ENCODE measurements at places on chromosomes 5 and 9.

- DNase-seq = no peak
These were observed 25.1 kb downstream of the PARP8 start for GRCh38 chr5:50691399-50692016.

GRCh38 chr5:80083101-80083890 is 48.1 kb downstream of the THBS4 start:
- peak; percentile 79 for DNase-seq

- no peak for DNase-seq
These were observed 40.8 kb upstream of the SLCO6A1 start for GRCh38 chr5:102539562-102539961.

- DNase-seq = no peak
These were observed 66.0 kb downstream of the MAN2A1 start for GRCh38 chr5:109755761-109756160.

DNA sequence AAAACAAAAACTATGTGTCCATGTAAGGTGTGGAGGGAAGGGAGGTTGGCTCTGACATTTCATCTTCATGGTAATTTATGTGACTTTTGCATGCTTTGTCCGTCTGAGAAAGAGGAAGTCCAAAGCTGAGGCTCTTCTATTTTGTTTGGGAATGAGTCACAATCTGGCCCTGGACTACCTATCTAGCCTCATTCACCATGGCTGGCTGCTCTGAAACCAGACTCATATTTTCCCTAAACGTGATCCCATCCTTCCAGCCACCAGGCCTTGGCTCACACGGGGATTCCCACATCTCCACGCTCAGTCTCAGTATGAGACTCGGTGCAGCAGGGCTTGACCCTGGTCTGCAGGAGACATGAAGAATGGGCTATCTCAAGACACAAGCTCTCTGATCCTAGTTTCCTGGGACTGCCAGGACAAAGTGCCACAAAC is 672.8 kb downstream of the ACTL7B start:
- peak; percentile 23 for DNase-seq

DNA sequence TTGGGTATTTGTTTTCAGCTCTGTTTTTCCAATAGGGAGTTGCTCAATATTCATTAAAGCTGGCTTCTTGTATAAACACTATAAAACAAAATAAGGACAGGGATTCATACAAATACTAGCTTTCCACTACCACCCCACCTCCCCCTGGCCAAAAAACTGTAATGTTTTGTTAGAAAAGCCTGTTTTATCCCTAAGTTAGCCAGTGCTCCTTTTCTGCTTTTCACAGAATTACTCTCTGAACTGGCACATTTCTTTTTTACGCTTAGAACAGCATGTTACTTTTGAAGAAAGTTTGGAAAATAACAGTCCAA is 147.4 kb upstream of the DMRT1 start:
- DNase-seq = no peak

DNA sequence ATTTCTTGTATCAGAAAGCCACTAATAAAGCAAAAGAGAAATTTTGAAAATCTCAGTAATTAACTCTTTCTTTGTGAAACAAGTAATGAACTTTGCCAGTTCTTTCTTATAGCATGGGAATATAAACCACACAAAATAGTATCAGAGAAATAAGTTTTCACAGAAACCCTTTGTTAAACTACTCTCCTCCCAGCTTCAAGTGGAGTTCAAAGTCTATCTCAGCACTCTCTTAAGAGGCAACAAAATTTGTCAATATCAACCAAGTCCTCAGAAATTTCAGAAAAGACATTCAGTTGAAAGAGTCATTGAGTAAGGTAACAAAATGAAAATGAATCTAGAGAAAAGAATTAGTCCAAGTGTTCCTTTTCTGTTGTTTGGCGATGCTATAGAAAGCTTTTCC is 89.3 kb downstream of the NTRK2 start:
- DNase-seq = no peak

DNA sequence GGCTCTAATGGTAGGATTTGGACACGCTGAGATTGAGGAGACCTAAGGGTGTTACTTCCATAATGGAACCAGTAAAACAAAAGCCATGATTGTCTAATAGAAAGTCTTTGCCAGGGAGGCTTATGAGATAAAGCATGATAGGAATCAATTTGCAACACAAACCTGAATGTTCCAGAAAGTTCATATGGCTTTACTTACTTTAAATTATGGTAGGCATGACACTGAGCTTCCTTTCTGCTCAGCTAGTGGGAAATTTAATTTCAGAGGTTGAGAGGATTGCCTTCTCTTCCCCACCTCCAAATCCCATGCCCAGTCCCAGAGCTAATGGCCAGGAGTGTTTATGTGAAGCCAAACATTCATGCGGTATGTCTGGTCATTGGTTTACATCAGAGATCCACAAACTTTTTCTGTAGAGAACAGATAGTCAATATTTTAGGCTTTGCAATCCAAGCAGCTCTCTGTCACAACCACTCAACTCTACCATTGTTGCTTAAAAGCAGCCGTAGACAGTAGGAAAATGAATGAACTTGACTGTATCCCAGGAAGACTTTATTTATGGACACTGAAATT is 114.5 kb downstream of the UGCG start:
- DNase-seq = no peak

DNA sequence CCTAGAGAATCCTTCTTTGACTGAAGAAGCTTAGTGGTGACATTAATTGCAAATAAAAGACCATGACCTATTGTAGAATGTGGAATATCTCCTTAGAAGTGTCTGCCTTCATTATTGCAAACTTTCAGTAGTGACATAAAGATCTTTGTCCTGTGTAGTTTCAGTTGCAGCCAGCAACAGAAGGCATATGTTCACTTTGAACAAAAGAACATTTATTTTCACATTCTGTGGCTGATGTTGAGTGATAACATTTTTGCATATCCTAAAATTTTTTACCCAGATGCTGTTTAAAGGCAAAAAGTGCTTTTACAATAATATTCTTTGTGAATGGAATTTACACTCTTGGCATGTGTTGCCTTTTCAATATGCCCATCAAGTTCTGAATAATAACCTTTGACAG is 165.9 kb downstream of the TMC1 start:
- no peak for DNase-seq

GRCh38 chr9:1535051-1535450 is 480.1 kb upstream of the SMARCA2 start:
- no peak for DNase-seq

DNA sequence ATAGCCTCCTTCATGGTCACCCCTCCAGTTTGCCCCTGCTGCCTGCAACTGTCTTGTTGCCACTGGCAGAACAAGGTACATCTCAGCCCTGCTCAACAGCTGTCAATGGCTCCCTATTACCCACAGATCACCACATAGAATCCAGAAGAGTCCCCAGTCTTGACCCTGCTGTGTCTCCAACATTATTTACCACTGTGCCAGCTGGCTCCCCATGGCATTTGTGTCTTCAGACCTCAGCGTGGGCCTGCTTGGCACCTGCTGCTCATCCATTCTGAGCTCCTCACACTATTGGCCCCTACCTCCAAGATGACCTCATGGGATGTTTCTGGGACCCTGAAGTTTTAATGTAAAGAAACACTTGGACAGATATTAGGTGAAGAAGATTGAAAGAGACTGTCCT is 201.9 kb downstream of the HSPA4 start:
- DNase-seq = no peak

DNA sequence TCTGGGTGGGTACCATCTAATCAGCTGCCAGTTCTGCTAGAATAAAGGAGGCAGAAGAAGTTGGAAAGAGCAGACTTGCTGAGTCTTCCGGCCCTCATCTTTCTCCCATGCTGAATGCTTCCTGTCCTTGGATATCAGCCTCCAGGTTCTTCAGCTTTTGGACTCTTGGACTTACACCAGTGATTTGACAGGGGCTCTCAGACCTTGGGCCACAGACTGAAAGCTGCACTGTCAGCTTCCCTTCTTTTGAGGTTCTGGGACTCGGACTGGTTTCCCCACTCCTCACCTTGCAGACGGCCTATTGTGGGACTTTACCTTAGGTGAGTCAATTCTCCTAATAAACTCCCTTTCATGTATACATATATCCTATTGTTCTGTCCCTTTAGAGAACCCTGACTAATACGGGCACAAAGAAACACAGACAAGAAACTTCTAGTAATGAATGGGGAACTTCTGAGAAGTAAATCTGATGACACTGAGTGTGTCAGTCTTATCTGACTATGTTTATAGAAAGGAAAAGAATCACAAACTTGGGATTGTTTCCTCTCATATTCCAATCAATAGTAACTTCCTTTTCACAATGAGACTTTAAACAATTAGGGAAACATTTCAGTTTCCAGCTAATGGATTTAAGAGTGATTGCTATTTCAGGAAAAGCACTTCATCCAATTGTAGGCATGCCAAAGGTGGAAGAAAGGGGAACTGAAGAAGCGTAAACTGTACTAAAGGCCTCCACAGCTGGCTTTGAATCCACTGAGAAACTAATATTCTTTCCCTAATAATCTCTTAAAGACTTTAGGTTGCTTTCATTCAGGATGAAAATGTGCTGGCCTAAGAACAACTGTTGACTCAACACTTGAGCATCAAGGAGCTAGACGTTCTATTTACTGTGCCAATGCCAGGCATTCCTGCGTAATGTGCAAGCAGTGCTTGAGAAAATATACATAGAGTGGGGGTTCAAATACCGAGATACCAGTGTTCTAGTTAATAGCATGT is 127.9 kb upstream of the PTGER4 start:
- DNase-seq = no peak

DNA sequence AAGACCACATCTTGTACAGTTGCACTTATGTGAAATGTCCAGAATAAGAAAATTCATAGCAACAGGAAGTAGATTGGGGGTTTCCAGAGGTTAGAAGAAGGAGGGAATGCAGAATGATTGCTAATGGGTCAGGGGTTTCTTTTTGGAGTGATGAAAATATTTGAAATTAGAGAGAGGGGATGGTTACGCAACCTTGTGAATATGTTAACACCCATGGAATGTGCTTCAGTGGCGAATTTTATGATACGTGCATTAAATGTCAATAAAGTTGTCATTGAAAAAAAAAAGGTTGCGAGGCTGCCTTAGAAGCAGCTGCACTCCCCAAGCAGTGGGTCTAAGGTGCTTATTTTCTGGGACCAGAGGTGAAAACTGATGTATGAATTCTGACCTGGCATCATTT is 64.4 kb upstream of the SUB1 start:
- DNase-seq = no peak

DNA sequence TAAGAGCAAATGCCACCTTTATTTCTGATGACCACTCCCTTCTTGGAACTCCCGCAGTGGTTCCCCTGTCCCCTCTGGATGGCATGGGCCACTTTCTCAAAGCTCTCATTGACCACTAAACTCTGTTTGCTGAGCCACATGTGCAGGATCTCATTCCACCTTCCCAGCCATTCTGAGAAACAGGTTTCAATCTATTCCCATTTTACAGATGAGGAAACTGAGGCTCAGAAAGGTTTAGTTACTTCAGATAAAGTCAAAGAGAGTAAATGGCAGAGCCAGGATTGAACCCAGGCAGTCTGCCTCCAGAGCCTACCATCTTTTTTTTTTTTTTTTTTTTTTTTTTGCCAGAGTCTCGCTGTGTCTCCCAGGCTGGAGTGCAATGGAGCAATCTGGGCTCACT is 24.2 kb downstream of the COL27A1 start:
- DNase-seq = no peak

- no peak for DNase-seq
These were observed 475.2 kb upstream of the BRINP1 start for GRCh38 chr9:119844431-119844830.

- DNase-seq = no peak
These were observed 37.7 kb upstream of the CKMT2 start for GRCh38 chr5:81195335-81195929.

DNA sequence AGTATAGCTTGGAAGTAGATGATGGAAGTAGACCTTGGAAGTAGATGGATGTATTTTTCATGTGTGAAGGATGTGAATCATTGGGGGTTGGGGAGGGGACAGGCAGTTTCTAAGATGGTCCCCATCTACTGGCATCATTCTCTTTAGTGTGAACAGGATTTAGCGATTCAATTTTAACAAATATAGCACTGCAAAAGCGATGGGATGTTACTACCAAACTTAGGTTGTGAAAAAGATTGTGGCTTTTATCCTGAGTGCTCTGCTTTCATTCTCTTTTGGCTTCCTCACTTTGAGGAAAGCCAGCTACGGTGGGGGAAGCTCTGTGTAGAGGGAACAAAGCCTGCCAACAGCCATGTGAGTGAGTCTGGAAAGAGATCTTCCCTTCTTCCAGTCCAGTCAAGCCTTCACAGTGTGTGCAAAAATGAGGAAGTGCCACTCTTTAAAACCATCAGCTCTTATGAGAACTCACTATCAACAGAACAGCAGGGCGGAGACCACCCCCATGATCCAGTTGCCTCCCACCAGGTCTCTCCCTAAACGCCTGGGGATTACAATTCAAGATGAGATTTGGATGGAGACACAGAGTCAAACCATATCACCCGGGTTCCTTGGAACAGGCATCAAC is 441.4 kb downstream of the SH3GL2 start:
- no peak for DNase-seq

GRCh38 chr5:87048156-87048555 is 219.5 kb upstream of the RASA1 start:
- no peak for DNase-seq

- no peak for DNase-seq
These were observed 325.6 kb downstream of the ENC1 start for GRCh38 chr5:74314906-74315305.

- DNase-seq = no peak
These were observed 17.4 kb upstream of the RIC1 start for GRCh38 chr9:5611321-5612184.

DNA sequence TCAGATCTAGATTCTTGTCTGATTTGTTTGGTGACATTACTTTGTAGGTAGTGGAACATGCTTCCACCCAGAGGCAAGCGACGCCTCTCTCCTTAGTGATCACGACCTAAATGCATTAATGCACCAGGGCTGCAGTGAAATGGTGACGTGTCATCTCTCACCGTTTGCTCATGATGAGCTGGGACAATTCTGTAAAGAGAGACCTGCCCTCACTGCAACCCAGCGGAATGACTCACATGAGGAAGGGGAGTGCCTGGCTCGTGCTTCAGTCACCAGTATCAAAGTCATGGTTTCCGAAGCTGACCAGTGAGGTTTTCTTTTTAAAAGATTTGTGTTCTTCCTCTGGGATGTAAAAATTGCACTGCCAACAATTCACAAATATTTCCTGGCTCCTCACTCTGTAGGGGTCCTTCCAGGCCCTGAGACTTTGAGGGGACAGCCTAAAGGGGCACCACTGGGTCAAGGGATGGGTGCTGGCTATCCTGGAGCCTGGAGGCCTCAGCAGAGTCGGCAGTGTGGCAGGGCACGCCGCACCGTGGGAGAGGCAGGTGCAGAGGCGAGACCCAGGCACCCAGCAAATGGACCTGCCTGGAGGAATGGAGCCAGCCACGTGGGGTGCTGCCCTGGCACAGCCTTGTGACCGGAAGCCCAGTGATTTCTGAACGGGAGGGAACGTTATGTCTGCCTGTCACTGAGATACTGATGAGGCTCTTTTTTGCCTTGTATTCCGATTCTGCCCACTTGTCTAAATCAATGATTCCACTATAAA is 17.3 kb downstream of the QSOX2 start:
- no peak for DNase-seq

Data from GM13976 (cell line).